SK-N-SH treated with all-trans-retinoic acid at 6 μM for 48 hours (cell line): ENCODE measurements at places on chromosomes 3 and 15.
A peak's percentile ranks its signal among the peaks of the same experiment; 100 is the strongest.

DNA sequence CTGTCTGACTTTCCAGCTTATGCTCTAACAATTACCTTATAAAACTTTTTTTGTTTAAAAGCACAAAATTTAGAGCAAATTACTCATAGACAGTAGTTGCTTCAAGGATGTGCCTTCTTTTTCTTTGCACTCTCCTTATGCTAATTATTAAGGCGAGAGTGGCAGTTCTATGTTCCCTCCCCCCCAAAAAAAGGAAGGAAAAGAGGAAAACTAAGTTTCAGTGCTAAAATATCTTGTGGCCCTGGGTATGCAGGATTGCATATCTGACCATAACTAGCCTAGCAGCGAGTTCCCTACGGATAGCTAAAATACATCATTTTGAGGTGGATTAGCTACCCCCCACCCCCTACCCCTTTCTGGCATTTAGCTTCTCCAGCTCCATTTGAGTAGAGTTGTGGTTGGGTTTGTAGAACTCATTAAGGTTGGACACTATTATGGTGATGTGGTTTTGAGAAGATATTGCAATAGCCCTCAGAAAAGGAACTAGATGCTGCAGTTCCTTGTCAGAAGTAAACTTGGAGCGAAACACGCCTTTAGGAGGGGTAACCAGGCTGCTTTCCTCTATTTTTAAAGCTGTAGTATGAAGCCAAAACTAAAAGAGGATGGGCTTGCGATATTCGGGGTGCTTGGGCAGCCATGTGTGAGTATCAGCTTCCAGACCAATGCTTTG, 174.6 kb downstream of the AKAP13 start:
- no peak for ATAC-seq

DNA sequence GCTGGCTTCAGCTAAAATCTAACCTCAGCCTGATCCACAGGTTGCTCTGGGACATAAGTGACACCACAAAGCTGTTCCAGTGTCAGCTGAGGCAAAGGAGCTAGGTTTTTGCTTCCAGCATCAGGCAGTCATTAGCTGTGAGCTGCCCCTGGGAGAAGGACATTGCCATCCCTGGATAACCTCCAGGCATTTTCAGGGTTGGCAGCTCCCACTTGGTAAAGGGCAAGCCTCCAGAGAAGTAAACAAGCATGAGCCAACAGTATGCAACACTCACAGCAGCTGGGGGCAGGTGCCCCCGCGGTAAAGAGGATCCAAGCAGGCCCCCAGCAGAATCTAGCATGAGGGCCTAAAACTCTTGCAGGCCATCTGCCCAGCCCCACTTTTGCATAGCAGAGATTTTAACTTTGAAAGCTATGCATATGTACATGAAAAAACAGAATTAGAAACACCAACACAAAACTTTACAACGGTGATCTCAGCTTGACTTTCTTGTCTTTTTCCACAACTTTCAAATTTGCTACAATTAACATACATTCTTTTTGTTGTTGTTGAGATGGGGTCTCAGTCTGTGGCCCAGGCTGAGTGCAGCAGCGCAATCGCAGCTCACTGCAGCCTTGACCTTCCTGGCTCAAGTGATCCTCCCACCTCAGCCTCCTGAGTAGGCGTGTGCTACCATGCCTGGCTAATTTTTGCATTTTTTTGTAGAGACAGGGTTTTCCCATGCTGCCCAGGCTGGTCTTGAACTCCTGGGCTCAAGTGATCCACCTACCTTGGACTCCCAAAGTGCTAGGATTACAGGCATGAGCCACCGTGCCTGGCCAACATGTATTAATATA, 83.8 kb upstream of the TPM1 start:
- ATAC-seq: peak; percentile 41; the same call in 2 of the 3 replicates

DNA sequence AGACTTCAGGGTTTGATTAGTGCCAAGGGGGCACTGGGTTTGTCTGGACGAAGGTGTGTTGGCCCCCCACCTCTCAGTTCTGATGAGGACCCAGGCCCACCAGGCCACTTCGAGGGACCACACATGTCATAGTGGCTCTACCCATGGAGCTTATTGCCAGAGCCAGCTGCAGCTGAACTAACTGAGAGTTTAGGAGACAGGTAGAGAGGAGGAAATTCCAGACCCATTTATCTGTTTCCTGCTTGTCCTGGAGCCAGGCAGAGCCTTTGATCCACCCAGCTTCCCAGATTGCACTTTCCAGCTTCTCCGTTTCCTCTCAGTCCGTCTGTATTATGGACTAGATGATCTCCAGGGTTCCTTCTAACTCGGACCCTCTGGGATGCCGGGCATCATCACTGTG, 20.9 kb downstream of the SLC24A1 start:
- no peak for ATAC-seq

DNA sequence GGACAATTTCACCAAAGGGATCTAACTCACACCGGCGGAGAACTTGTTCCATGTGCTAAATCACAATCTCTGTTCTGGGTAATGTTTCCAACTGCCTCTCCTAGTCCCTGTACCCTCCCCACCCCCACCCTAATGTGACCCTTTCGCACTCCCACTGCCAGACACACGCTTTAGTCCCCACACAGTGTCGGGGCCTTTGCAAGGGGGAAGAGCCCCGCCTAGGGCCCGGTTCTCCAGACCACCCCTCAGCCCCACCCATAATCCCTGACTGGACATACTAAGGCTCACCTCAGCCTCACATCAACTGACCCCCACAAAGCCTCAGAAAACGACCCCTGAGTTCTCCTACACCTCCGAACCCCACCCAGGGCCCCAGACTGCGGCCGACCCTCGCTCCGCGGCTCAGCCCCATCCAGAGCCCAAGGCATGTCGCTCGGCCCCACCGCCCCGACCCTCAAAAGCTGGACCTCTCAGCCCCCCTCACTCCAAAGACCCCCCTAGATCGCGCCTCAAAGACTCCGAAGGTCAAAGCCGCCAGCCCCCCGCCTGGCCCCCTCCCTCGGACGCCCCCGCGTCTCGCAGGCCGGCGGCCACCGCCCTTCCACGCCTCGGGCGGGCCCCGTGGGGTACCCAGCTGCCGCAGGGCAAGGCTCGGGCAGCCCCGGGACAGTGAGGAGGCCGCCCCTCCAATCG, 72.0 kb upstream of the MAP4 start:
- peak; percentile 4 for ATAC-seq

DNA sequence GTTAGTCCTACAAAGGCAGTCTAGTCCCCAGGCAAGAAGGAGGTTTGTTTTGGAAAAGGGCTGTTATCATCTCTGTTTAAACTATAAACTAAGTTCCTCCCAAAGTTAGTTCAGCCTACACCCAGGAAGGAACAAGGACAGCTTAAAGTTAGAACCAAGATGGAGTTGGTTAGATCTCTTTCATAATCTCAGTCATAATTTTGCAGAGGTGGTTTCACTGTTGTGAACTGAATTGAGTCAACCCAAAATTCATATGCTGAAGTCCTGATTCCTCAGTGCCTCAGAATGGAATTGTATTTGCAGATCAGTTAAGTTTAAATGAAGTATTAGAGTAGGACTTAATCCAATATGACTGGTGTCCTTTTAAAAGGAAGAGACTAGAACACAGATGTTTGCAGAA, 101.0 kb upstream of the C3orf80 start:
- ATAC-seq: no peak

DNA sequence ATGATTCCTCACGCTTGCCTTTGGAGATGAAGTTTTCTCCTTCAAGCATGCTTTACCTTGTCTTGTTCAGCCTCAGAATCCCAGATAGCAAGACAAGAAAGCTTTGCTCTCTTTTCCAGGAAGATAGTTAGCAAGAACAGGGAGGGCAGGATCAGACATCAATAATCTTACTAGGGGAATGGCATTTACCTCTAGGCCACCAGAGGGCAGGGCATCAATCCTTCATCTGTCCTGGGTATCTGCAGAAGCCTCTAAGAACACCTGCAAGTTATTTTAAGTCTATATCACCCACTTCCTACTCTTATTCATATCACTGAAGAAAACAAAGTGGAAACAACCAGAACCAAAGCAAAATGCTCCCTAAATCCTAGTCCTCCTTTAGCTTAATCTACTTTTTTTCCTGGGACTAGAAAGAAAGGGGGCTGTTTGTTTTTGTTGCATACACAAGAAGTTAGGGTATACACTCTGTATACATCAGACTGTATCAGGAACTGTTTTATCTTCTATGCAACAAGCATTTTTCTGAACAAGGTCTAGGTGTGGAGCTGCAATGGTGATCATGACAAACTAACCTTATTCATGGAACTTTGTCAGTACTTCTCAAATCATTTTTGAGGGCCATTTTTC, 862.5 kb downstream of the CADM2 start:
- ATAC-seq: peak; percentile 83

DNA sequence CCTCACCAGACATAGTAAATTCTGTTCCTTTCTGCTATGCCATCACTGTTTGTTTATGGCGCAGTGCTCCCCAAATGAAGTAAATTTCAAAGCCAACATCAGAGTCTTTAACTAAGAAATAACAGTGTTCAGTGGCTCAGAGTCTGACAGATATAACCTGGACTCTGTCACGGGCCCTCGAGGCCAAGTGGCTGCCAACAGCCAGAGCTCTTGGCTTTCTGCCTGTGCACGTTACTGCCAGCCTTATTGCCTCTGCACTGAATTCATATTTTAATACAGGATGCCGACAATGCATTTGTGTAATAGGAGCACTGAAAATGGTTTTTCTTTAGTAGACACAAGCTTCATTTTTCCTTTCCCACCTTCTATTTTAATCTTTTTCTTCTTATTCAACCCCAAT, 219.9 kb downstream of the NLGN1 start:
- ATAC-seq: peak; percentile 91

- ATAC-seq: no peak
These were observed 179.5 kb upstream of the PDZRN3 start for GRCh38 chr3:73804204-73804603.

- ATAC-seq: peak; percentile 80
These were observed 684 bp upstream of the RPS27L start for GRCh38 chr15:63157891-63158431.

GRCh38 chr3:50572158-50572557, 2.8 kb downstream of the HEMK1 start:
- peak; percentile 32 for ATAC-seq

- ATAC-seq: no peak
These were observed 36.1 kb upstream of the ZPLD1 start for GRCh38 chr3:102398666-102399065.

GRCh38 chr15:50880651-50881114, 27.8 kb upstream of the AP4E1 start:
- no peak for ATAC-seq

DNA sequence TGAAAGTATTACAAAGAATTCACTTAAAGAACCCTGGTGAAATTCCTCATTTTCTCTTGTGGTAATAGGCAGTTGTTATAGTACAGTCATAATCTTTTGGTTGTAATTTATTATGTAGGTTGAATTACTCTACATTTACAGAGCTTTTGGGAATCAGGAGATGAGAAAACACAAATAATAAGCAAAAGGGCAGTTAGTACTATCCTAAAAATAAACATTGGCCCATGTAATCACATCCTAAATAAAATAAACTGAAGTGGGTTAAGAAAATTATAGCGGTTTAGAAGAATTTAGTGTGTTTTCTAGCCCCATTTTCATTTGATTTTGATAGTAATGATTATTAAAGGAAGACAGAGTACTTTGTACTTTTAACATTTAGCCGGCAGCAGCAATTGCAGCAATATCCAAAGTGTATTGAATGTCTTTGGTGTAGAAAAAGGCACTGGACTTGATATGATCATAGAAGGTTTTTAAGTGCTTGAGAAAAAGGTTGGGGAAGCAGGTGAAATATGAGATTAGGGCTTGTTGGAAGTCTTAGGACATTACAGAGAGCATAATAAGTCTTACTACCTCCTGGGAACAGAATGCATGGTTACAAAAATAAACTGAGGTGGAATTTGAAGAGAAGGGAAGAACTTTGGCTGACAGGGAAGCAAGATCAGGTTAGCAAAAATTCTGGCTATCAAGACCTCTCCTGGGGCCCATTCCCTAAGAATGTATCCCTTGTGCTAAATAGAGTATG, 79.9 kb downstream of the MBNL1 start:
- ATAC-seq: peak; percentile 51

- ATAC-seq: peak; percentile 90
These were observed 215.3 kb downstream of the ROBO2 start for GRCh38 chr3:77254967-77255831.

DNA sequence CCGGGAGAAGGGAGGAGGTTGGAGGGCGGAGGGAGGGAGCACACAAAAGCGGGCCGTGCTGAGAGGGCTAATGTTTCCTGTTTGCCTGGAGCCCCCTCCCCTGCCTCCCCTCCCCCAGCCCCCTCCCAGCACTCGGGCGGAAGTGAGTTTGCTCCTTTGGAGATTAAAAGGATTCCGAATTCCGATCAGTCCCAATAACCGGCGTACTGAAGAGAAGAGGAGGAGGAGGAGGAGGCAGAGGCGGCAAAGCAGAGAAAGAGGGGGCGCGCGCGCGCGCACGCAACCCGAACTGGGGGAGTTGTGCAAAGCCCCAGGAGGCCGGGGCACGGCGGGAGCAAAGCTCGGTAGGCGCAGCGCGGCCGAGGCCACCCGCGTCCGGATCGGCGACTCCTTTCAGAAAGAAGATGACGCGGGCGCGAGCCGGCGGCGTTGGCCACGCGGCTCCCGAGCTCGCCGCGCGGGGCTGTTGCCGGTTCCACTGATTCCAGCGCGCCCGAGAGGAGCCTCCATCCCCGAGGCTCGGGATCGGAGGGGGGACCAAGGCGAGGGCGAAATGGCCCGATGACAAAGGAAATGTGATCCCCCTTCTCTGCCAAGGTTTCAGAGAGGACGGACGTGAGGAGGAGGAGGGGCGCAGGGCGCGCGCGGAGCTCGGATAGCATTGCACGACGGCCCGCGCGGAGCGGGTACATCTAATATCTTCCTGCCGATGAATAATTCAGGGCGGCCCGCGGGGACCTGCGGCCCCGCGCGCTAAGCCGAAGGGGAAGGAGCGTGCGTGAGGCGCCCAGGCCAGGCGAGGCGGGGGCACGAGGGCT, 1.1 kb upstream of the TRIM71 start:
- no peak; the same call in 2 of the 3 replicates for ATAC-seq

DNA sequence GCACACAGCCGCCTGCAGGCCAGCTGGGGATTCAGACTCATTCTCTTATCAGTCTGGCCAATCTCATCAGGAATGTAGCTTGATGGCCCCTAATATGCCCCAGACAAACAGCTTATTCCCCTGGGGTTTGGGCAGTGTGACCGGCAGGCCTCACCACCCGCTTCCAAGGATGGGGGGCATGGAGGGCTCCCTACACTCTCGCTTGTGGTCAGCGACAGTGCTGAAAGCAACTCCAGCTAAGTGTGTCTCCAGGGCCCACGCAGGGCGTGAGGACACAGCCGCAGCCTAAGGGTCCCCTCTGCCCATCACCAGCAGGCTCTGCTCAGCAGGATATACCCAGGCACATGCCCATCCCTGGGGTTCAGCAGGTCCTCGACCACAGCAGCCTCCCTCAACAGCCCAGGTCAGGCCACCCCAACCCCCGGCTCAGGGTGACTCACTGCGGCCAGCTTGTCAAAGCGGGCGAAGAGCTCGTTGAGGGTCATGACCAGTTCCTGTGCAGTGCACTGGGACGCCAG, 116.7 kb downstream of the ADCY5 start:
- no peak; the same call in 2 of the 3 replicates for ATAC-seq

DNA sequence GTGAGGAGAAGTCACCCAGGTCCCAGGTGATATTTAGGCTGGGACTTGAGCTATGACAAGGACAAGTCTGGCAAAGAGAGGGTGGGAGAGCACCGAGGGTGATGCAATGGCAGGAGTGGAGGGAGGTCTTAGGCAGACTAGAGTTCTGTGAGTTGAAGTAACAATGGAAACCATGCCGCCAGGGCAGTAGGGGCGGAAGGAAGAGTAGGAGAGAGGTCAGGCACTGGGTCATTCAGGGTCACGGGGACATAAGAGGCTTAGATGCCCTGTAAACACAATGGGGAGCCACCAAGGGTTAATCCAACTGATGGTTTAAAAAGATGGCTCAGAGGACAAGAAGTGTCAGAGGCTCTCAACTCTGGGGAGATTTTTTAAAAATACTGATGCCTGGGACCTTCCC, 199.7 kb upstream of the LRTM1 start:
- no peak for ATAC-seq

- ATAC-seq: no peak
These were observed 167.8 kb upstream of the TLE3 start for GRCh38 chr15:70265466-70265978.
